IMR-90 (cell line): ENCODE measurements at places on chromosomes 6 and 20. TPM values are rescaled to one million over a fixed set of nuclear protein-coding genes. Genes with fewer than 3 reads are reported as not detected.
A peak's percentile ranks its signal among the peaks of the same experiment; 100 is the strongest.

GRCh38 chr6:130537447-130537846 is 171.6 kb downstream of the TMEM200A start:
- H3K27ac ChIP-seq: no peak overlapping the region
- no peaks in the 10 kb centered on the region for H3K36me3 ChIP-seq
- no peaks in the 10 kb centered on the region for H3K4me1 ChIP-seq
- H3K27me3 ChIP-seq: no peaks in the 10 kb centered on the region
- no peak for DNase-seq
- H3K4me3 ChIP-seq: no peak overlapping the region

Gene KLHDC3
- total RNA-seq: 69.7 and 76.0 TPM in 2 replicates

DNA sequence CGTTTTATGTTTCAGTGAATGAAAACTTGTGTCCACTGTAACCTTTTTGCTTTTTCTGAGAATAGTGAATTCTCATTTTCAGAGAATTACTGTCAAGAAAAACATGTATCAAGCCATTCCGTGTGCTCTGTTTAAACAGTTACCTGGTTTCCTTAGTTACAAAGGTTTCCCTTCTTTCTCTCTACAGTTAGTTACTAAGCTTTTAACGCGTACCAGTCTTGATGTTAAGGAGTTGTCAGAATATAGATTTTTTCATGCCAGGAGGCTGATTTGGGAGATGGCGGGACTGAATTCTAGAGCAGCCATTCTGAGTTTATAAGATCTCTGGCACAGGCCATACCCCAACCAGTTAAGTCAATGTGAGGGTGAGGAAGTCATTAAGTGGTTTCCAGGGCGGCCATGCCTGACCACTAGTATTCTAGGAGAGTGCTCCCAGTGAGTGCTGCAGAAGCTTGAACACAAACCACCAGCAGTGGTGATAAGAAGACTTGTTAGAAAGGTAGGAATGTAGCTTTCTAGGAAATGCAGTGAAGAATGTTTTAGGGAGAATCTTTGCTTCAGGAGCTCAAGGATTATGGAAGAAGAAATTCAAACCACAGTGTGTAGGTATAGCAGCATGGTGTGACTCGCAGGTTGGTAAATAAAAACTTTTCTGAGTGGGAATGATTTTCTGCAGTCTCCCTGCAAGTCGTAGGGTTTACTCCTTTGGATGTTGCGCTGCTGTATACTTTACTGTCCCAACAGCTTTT is 112.9 kb downstream of the JARID2 start:
- peaks cover 19% of the 10 kb centered on the region for H3K4me1 ChIP-seq
- no peaks in the 10 kb centered on the region for H3K27me3 ChIP-seq
- no peak overlapping the region for H3K27ac ChIP-seq
- H3K4me3 ChIP-seq: no peak overlapping the region
- no peaks in the 10 kb centered on the region for H3K36me3 ChIP-seq

GRCh38 chr20:48295445-48295903 is 510.2 kb upstream of the SULF2 start:
- peak overlapping the region; percentile 47; the same call in 1 of the 2 replicates for H3K27ac ChIP-seq
- H3K4me1 ChIP-seq: peaks cover 14% of the 10 kb centered on the region
- H3K36me3 ChIP-seq: no peaks in the 10 kb centered on the region
- DNase-seq: peak; percentile 94
- no peak overlapping the region for H3K4me3 ChIP-seq
- H3K27me3 ChIP-seq: peaks cover under 1% of the 10 kb centered on the region; the same call in 1 of the 2 replicates

Gene BTN1A1
- not detected in 2 replicates for total RNA-seq

DNA sequence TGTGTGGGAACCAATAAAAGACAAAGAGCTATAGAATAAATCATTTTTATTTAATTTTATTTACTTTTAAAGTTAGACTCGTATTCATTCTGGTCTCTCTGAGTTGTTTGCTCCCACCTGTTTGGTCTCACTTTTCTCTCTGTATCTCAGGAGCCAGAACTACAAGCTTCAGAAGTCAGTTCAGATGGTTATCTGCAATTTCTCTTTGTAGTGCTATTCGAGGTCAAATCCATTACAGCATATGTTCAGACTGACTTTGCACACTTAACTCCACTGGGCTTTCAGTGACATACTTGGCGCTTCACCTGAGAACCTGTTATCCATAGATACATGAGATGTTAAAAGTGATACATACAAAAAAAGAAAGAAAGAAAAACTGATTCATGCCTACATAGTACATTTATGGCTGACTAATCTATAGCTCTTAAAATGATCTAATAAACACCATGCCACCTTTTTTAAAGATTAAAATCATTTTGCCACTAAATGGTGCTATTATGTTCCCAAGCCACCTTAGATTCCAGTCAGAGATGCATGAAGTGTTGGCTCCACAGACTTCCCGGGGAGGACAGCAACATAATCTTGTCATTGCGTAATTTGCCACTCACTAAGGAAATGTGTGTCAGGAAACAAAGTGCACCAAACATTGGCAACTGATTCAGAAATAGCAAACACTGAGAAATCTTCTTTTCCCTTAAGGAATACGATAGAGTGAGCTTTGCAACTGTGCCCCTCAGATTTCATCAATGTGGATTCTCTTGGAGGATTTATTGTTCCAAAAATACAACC is 396.7 kb downstream of the HACE1 start:
- no peak overlapping the region for H3K4me3 ChIP-seq
- no peaks in the 10 kb centered on the region for H3K4me1 ChIP-seq
- no peaks in the 10 kb centered on the region for H3K36me3 ChIP-seq
- H3K27me3 ChIP-seq: no peaks in the 10 kb centered on the region
- DNase-seq: no peak
- H3K27ac ChIP-seq: no peak overlapping the region

Gene STXBP5
- 46.4 and 48.0 TPM in 2 replicates for total RNA-seq

- no peaks in the 10 kb centered on the region; the same call in 1 of the 2 replicates for H3K4me1 ChIP-seq
- no peak for DNase-seq
- peaks cover 15% of the 10 kb centered on the region for H3K36me3 ChIP-seq
- no peaks in the 10 kb centered on the region for H3K27me3 ChIP-seq
Measured at GRCh38 chr6:548517-548916, 108.4 kb downstream of the HUS1B start.

GRCh38 chr20:10651227-10651990 is 22.4 kb downstream of the JAG1 start:
- H3K27me3 ChIP-seq: no peaks in the 10 kb centered on the region
- no peak overlapping the region for H3K27ac ChIP-seq
- no peak overlapping the region for H3K4me3 ChIP-seq
- DNase-seq: peak; percentile 59

GRCh38 chr6:7528565-7528964 is 12.9 kb upstream of the DSP start:
- no peak overlapping the region for H3K4me3 ChIP-seq
- no peaks in the 10 kb centered on the region for H3K36me3 ChIP-seq

Gene RHAG
- total RNA-seq: not detected in 2 replicates

Gene PEX6
- 9.4 and 10.6 TPM in 2 replicates for total RNA-seq

Gene DNMT3B
- total RNA-seq: 1.3 and 1.4 TPM in 2 replicates

DNA sequence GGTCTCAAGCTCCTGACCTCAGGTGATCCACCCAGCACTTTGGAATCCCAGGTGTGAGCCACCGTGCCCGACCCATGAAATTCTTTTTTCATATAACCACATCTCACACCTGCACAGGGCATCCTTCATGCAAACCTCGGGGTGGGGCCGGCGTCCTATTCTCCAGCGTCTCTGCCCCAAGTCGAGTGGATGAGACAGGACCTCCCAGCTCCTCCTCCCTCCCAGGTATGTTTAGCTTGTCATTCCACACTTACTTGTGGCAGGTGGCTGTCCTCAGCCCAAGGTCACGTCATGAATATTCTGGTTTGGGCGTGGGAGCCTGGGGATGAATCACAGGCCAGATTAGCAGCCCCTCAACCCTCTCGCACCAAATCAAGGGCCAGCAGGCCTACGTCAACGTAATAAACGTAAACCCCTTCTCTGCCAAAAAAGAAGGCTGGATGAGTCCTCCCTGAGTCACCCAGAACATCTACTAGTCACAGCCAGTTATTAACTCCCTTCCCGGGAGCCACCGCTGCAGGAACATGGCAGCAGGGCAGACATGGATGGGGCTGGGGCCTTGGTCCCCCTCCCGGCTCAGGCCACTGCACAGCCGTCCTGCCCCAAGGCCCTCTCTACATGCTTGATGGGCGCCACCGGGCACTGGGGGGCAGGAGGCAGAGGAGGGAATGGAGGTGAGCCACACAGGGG is 91.7 kb downstream of the YTHDF1 start:
- peaks cover 32% of the 10 kb centered on the region for H3K27me3 ChIP-seq
- peak; percentile 62 for DNase-seq
- no peaks in the 10 kb centered on the region for H3K36me3 ChIP-seq
- H3K27ac ChIP-seq: no peak overlapping the region

GRCh38 chr6:158574800-158575199 is 14.9 kb downstream of the TMEM181 start:
- no peak overlapping the region for H3K4me3 ChIP-seq
- H3K4me1 ChIP-seq: peaks cover 1% of the 10 kb centered on the region
- no peaks in the 10 kb centered on the region for H3K27me3 ChIP-seq
- no peak overlapping the region for H3K27ac ChIP-seq
- no peak for DNase-seq

Gene CCDC170
- 0.28 and 0.54 TPM in 2 replicates for total RNA-seq

- no peaks in the 10 kb centered on the region for H3K36me3 ChIP-seq
- no peaks in the 10 kb centered on the region for H3K27me3 ChIP-seq
- no peaks in the 10 kb centered on the region for H3K4me1 ChIP-seq
- no peak overlapping the region for H3K27ac ChIP-seq
- no peak overlapping the region for H3K4me3 ChIP-seq
Measured at GRCh38 chr6:24183584-24183983, 57.6 kb downstream of the NRSN1 start.

Gene SGK1
- total RNA-seq: 121 and 211 TPM in 2 replicates

Gene TNFRSF6B
- total RNA-seq: 1.1 and 1.3 TPM in 2 replicates

Gene STAU1
- 35.3 and 43.9 TPM in 2 replicates for total RNA-seq

GRCh38 chr6:38495518-38495917 is 144.2 kb downstream of the BTBD9 start:
- no peaks in the 10 kb centered on the region for H3K4me1 ChIP-seq
- H3K27ac ChIP-seq: no peak overlapping the region
- H3K27me3 ChIP-seq: no peaks in the 10 kb centered on the region
- H3K36me3 ChIP-seq: no peaks in the 10 kb centered on the region

DNA sequence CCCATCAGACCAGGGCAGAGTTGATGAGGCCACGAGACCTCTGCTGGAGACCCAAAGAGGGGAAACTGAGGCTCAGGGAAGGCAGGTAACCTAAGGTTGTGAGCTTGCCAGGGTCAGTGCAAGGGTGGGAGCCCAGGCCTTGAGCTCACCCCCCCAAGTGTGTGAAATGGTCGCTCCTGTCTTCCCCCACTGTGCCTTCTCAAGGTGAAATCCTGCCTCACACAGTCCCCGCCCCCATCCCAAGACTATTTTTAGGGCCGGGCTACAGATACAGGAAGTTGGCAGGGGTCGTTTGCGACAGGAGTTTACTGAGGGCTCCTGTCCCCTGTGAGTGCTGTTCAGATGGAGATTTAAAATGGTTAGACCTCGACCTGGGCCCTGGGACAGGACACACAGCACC is 18.7 kb upstream of the GATA5 start:
- H3K4me3 ChIP-seq: no peak overlapping the region
- peaks cover 37% of the 10 kb centered on the region for H3K27me3 ChIP-seq
- no peak for DNase-seq
- H3K27ac ChIP-seq: no peak overlapping the region
- no peaks in the 10 kb centered on the region for H3K36me3 ChIP-seq
- H3K4me1 ChIP-seq: no peaks in the 10 kb centered on the region

DNA sequence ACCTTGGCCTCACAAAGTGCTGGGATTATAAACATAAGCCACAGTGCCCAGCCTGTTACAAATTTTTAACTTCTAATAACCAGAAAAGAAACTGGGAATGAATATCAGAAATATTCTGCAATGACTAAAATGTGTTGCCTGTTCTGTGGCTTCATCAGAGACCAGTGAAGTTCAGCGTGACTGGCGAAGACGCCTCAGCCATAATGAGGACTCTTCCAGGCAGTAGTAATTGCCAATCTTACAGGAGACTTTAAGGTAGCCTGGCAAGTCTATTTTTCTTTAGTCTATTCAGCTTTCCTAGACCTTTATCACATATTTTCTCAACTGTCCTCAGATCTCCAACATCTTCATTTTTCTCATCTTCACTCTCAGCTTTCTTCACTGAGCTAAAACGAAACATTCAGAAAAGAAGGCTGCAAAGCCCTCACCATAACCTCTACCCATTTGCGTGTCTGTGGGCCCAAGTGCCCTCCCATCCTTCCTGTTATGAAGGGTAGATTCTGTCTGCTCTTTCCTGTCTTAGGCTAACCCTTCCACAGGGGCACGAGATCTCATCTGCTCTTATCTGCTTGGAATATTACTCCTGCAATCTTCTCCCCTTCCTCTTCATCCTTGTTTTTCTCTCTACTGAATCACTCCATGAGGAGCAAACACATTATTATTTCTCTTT is 42.0 kb upstream of the OLIG3 start:
- H3K27me3 ChIP-seq: no peaks in the 10 kb centered on the region; the same call in 1 of the 2 replicates
- H3K36me3 ChIP-seq: no peaks in the 10 kb centered on the region
- H3K4me1 ChIP-seq: no peaks in the 10 kb centered on the region
- no peak overlapping the region for H3K4me3 ChIP-seq
- no peak overlapping the region for H3K27ac ChIP-seq

DNA sequence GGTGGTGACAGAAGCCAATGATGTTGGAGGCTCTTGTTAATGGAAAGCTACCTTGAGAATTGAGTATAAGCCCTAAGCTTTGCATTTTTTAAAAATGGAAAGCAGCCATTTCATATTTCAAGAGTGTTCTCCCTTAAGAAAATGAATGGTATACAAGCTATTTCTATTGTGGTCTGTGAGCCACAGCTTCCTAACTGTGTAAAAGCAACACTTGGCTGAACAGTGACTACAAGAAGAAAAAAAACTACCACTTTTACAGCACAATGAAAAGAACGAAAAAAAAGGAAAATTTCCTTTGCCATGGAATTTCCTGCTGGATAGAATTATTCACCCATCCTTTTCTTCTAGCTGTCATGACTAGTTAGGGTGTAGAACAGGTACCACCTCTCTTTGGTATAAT is 397.1 kb upstream of the BTBD3 start:
- H3K4me3 ChIP-seq: no peak overlapping the region
- H3K36me3 ChIP-seq: no peaks in the 10 kb centered on the region

- no peak overlapping the region for H3K4me3 ChIP-seq
- H3K4me1 ChIP-seq: peaks cover 17% of the 10 kb centered on the region
- peak; percentile 89 for DNase-seq
- peak overlapping the region; percentile 100 for H3K27ac ChIP-seq
Measured at GRCh38 chr6:125013938-125014660, 51.9 kb downstream of the RNF217 start.

Gene BPIFB1
- not detected in 2 replicates for total RNA-seq

- H3K36me3 ChIP-seq: no peaks in the 10 kb centered on the region
- no peaks in the 10 kb centered on the region for H3K4me1 ChIP-seq
- no peak overlapping the region for H3K4me3 ChIP-seq
- H3K27me3 ChIP-seq: no peaks in the 10 kb centered on the region
Measured at GRCh38 chr6:161462148-161462547, 188.3 kb upstream of the AGPAT4 start.

GRCh38 chr6:7178280-7178679 is 70.5 kb downstream of the RREB1 start:
- H3K4me1 ChIP-seq: peaks cover 6% of the 10 kb centered on the region; the same call in 1 of the 2 replicates
- peaks cover 25% of the 10 kb centered on the region for H3K36me3 ChIP-seq
- DNase-seq: no peak
- H3K27me3 ChIP-seq: no peaks in the 10 kb centered on the region
- no peak overlapping the region for H3K27ac ChIP-seq

Gene PLCG1
- 54.7 and 59.1 TPM in 2 replicates for total RNA-seq

DNA sequence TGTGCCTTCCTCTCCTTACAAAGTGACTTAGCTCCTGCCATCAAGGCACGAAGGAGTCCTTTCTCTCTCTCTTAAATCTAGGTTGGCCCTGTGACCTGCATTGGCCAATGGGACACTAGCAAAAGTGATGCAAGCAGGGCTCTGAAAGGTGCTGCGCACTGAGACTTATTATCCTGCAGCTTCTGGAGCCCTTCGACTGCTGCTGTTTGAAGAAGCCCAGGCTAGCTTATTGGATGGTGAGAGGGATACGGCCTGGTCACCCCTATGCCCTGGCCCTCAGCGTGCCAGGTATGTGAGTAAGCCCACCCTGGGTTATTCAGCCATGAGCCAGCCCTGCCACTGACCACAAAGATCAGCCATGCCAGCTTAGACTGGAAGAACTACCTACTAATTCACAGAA is 74.5 kb upstream of the GGTLC1 start:
- no peaks in the 10 kb centered on the region for H3K4me1 ChIP-seq
- DNase-seq: no peak
- H3K36me3 ChIP-seq: no peaks in the 10 kb centered on the region
